Activated T-cell treated with anti-CD3 and anti-CD28 coated beads, Interleukin-2, amount 50 U/mL, for 72 hours (primary cell): ENCODE measurements at places on chromosomes 1 and 21. TPM values are rescaled to one million over a fixed set of nuclear protein-coding genes. Genes with fewer than 3 reads are reported as not detected.

- no peaks in the 10 kb centered on the region for H3K4me1 ChIP-seq
- H3K4me3 ChIP-seq, result no peak overlapping the region
- no peak overlapping the region for H3K27ac ChIP-seq
- H3K27me3 ChIP-seq, result peaks cover 2% of the 10 kb centered on the region
- H3K36me3 ChIP-seq, result no peaks in the 10 kb centered on the region
These were observed 221.3 kb downstream of the PBX1 start for GRCh38 chr1:164780111-164780812.

DNA sequence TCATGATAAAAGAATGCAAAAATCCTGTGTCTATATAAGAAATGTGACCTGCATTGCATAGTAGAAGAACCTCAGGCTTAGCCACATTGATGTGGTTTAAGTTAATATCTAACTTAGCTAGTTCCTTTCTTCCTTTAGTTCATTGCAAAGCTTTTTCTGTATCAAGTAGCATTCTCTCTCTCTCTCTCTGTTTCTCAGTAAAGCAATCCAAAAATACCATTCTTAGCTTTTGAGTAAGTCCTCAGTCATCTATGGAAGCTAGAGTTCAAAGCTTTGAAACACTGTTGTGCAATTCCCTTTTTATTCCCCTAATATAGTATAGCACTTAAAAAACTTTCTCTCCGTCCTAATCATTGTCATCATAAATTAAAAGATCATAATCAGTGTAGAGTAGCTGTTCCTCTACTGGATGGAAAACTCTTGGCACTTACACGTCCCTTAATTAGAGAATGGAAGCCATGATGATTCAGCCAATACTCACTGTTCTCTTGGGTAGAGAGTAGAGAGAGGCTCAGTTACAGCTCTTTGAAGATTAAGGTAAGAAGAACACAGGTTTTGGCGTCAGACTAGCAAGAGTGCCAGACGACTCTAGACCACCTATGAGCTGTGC is 350.3 kb upstream of the LYPLAL1 start:
- H3K27ac ChIP-seq, result no peak overlapping the region
- H3K36me3 ChIP-seq, result no peaks in the 10 kb centered on the region
- H3K27me3 ChIP-seq, result no peaks in the 10 kb centered on the region
- DNase-seq, result no peak

DNA sequence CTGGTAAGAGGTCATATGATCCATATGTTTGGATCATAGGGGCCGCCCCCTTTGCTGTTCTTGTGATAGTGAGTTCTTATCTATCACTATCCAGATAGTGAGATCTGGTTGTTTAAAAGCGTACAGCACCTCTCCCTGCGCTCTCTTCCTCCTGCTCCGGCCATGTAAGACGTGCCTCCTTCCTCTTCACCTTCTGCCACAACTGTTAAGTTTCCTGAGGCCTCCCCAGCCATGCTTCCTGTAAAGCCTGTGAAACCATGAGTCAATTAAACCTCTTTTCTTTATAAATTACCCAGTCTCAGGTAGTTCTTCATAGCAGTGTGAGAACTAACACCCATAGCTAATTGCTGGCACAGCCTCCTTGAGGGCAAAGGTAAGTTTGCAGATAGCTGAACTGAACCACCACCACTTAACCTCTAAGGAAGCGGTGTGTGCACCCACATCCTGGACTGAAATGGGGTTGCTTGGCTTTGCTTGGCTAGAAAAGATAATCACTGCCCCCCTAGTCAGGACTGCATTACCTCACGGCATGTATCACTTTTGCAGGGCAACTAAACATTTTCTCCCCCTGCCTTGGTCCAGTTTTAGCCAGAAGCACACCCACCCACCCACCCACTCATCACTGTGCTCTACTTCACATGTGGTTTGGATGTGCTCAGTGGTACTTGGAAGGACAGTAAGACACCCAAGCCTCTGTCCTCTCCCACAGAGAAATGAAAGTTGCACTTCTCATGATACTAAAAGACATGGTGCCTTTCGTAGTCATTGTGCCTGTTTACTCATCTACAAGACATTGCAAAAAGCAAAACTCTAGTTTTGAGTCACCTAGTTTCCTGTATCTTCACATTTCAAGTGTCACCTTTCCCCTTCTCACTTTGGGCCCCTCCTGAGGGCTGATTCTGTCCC is 23.1 kb upstream of the PTAFR start:
- peak; percentile 83 for DNase-seq
- peak overlapping the region; percentile 93 for H3K27ac ChIP-seq
- H3K4me1 ChIP-seq, result peaks cover 43% of the 10 kb centered on the region
- H3K4me3 ChIP-seq, result peak overlapping the region; percentile 72
- H3K27me3 ChIP-seq, result no peaks in the 10 kb centered on the region
- peaks cover 51% of the 10 kb centered on the region for H3K36me3 ChIP-seq

DNA sequence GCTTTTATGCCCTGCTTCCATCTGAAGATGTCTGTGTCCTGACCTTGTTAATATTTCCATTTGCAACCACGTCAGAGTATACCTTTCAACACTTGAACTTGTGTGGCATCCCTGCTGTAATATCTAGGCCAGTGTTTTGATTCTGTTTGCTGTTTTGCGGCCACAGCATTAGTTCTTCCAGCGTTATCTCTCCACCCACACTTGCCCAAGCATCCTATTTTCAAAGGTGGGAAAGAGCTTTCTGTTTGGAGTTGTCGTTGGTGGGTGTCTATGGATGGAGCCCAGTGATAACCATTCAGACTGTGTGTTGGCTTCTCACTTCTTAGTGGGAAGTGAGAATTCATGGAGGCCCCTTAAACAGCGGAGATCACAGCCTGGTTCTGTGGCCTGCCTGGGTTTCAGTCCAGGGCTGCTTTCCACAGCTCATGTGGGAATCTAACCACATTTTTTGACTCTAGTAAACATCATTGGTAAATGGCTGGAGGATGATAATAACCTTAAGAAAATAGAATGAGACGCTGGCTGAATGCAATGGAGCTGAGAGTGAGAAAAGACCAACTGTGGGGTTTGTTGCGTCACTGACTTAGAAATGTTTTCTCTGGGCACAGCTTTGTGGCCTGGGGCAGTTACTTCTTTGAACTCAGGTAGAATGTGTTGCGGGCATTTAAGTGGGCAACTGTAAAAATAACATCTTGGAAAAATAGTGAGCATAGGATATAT is 7.6 kb downstream of the TENT5C start:
- peaks cover 17% of the 10 kb centered on the region for H3K36me3 ChIP-seq
- peak overlapping the region; percentile 3 for H3K27ac ChIP-seq
- H3K4me1 ChIP-seq, result peaks cover 77% of the 10 kb centered on the region
- peak overlapping the region; percentile 62 for H3K4me3 ChIP-seq
- no peak for DNase-seq
- H3K27me3 ChIP-seq, result peaks cover 31% of the 10 kb centered on the region

DNA sequence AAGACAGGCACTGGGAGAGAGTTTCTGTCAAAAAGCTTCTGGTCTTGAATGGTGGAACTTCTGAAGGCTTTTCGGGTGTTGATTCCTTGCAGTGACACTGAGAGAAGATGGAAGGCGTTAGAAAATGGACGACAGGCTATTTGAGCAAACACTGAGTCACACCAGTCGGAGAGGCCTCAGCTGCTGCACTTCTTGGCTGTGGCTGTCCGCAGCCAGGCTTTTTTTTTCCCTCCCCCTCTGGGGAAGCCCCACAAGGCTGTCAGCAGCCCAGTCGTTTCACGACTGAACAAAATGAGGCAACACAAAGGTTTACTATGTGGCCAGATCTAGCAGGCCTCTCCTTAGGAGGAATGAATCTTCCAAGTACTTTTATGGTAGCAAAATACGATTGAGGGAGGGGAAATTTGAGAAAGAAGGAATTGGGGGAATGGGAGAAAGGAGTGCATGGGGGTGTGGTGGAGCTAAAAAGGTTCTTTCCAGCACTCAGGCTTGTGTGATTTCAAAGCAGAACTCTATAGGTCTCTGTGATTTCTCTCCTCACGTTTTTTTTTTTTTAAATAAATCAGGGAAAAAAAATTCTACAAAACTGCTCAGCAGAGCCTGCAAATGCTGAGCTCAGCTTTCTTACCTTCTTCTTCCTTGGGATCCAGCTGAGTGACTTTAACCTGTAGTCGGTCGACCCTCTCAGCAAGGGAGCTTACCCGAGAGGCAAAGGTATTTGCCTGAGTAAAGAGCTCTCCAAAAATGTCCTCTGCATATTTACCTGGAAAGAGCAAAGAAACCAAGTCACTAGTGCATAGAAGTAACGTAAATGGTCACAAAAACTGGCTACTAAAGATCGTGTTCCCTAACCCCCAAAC is 26.1 kb downstream of the GPR3 start:
- H3K4me3 ChIP-seq, result peak overlapping the region; percentile 6
- H3K27me3 ChIP-seq, result no peaks in the 10 kb centered on the region
- peak overlapping the region; percentile 92 for H3K27ac ChIP-seq
- peaks cover 67% of the 10 kb centered on the region for H3K4me1 ChIP-seq

GRCh38 chr1:24175033-24175755 is 11.9 kb downstream of the IFNLR1 start:
- H3K4me1 ChIP-seq, result no peaks in the 10 kb centered on the region
- H3K27me3 ChIP-seq, result no peaks in the 10 kb centered on the region
- H3K27ac ChIP-seq, result no peak overlapping the region
- no peak overlapping the region for H3K4me3 ChIP-seq
- H3K36me3 ChIP-seq, result peaks cover 5% of the 10 kb centered on the region

MIXL1 gene
- not detected for total RNA-seq
